NCI-H2171 (cell line): ENCODE measurements at places on chromosomes 6 and 20.

DNA sequence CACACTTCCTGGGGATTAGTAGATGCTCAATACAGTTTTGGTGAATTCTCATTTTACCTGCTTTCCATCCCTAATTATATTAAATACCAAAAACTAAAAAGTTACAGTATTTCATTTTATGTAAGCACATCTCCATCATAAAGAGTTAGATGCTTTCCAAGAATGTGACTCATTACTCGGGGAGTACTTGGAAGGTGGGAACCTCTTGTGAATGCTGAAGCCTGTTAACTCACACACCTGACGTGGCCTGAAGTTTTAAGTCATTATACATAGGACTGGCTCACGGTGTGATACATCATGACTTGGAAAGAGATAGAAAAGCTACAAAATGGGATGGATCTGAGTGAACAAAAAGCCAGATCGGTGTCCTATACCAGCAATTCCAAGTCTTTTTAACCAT is 2.2 kb upstream of the OSER1 start:
- no peak for DNase-seq

DNA sequence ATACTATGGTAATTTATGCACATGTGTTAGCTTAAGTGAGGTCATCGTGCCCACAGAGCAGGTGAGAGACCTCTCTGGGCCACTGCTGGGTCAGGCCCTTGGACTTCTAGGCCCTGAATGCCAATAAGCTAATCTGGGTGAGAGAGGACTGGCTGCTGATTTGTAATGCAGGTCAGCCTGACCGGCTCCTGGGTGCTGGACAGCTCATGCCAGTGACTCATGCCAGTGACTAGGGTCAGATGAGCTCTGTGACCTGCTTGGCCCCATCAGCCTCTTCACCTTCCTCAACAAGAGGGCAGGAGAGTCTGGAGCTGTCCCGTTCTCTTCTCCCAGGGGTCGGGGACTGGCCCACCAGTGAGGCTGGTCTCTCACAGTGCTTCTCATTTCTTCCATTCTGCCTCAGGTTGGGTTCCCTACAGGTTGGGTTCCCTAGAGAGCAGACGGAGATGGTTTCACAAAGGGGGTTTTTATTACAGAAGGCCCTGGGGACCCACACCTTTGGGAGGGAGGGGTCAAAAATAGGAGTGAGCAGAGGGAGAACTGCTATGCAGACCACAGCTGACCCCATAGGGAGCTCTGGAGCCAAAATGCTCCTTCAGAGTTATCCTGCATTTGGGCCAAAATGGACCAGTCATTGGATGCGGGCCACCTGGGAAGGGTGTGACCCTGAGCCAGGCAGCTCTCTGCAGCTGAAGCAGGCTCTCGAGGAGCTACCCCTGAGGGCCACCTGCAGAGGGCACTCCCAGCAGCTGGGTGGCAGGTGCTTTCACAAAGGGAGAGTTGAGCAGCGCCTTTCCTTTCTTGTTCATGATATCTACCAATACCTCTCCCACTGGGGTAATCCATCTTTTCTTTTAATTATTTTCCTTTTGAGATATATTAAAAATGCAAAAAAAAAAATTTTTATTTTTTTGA is 2.2 kb upstream of the OXT start:
- DNase-seq = no peak

DNA sequence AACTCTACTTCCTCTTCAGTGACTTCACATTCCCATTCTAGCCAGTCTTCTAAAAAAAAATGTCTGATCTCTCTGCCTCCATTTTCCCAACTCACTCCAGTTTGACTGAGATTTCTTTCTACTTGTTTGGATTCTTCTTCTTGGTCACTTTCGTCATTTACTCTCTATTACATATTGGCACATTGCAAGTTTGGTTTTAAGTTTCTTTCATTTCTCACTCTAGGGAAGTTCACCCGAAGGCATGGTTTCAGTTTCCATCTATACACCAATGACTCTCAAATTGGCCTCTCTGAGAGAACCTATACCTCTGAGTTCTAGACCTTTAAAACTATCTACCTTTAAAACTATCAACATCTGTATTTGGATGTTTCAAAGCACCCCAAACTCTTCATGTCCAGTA is 51.3 kb downstream of the CD109 start:
- DNase-seq = no peak

- DNase-seq = peak; percentile 62
These were observed 159.3 kb upstream of the TNFAIP3 start for GRCh38 chr6:137707590-137708360.

- DNase-seq = no peak
These were observed 78.1 kb upstream of the CD93 start for GRCh38 chr20:23164176-23164601.

DNA sequence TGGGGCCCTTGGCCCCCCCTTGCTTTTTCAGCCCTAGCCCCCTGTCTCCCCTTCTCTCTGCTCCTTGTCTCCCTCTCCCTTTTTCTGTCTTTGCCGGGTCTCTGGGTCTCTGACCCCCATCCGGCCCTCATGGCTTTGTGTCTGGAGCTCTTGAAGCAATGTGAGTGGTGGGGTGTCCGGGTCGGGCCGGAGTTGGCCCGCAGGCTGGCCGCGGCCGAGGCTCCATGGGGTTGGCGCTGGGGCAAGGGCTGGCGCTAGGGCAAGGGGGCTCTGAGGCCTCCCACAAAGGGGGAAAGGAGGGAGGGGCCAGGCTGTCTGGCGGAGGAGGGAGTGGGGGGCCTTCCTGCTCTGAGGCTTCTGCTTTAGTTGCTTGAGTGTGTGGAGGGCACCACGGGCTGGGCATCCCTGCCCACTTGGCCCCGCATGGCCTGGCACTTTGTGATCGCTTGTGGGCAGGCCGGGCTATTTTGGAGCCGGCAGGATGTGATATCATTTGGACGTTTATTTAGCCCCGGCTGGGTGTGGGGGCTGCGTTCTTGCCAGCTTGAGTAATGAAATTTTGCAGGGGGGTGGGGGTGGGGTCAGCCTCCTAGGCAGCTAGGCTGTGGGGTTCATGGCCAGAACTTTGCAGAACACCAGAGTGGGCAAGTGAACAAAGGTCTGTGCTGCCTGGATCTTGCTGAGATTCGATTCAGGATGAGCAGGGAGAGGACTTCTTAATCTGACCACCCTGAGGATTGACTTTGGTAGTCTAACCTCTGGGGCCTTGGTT is 78.7 kb upstream of the MYL9 start:
- no peak for DNase-seq

- no peak for DNase-seq
These were observed 5.6 kb downstream of the FOXC1 start for GRCh38 chr6:1615151-1615852.

GRCh38 chr6:79455446-79455845 is 81.8 kb downstream of the LCA5 start:
- DNase-seq = no peak

DNA sequence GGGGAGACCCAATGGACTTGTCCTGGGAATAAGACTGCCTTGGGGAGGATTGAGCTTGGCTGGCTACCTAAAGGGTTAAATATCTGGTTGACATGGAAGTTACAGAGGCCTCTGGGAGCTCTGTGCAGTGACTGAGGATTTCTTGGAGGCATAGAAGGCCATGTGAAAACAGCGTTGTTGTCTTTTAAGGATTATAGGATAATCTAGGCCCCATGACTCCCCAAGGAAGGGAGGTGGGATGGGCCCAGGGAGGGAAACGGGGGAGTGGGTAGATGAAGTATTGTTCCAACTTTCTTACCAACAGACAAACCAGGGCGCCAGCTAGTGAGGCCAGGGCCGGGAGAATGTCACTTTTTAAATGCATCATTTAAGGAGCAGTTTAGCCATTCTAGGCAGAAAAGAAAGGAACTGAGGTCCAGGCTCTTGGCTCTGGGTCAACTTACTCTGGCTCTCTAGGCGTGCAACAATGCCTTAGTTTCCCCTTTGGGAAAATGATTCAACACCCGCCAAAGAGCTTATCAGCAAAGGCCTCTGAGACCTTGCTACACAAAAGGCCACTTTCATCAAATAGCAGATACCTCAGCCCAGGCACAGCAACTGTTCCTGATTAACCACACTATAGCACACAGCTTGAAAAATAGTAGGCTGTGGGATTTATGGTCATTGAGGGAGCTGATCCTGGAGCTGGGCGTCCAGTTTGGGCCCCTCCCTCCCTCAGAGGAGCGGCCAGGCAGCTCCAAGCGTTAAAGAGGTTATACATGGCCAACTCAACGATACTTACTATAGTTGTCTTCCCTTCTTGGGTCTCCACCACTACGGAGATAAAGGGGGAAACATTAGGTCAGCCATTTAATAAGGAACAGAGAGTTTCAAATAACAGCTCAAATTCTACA is 7.0 kb downstream of the MRPS18A start:
- no peak for DNase-seq

DNA sequence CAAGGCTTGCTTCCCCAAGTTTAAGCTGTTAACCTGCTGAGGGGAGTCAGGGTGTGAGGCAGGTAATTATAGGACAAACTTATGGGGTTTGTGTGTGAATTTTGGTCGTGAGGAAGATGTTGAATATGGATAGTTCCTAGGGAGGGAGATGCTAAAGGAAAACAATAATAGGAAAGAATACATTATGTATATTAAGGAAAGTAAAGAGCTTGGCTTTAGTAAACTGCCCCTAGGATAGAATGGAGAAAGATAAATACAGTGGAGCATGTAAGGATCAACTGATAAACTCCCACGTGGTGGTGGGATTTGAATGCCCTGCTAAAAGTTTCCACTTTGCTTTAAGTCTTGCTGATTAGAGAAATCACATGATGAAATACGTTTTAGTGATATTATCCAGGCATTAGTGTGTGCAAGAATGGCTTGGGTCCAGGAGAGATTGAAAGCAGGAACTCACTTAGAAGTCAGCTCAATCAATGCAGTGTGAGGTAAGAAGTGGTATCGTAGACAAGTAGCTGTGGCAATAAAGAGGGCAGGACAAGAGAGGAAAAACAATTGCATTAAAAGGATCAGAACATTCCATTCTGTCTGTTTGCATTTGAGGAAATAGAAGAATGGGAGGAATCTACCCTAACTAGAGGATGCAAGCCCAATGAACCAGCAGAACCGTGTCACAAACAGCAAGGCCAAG is 52.5 kb downstream of the RPS12 start:
- no peak for DNase-seq

DNA sequence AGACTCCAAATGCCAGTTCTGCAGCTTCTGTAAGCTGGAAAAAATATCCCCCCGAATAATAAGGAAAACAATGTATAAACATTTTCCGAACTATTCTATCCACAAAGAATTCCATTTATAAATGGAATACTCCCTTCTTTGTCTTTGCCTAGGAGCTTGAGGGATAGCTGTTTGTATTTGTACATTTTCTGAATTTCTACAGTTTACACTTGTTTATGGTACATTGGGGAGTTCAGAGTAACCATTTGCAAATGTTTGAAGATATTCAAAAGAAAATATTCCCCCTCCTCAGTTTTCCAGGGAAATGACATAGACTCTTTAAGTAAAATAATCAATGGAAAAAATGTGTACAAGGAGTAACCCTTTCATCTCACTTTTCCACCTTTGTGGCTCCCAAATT is 149.6 kb downstream of the SOBP start:
- DNase-seq = no peak

DNA sequence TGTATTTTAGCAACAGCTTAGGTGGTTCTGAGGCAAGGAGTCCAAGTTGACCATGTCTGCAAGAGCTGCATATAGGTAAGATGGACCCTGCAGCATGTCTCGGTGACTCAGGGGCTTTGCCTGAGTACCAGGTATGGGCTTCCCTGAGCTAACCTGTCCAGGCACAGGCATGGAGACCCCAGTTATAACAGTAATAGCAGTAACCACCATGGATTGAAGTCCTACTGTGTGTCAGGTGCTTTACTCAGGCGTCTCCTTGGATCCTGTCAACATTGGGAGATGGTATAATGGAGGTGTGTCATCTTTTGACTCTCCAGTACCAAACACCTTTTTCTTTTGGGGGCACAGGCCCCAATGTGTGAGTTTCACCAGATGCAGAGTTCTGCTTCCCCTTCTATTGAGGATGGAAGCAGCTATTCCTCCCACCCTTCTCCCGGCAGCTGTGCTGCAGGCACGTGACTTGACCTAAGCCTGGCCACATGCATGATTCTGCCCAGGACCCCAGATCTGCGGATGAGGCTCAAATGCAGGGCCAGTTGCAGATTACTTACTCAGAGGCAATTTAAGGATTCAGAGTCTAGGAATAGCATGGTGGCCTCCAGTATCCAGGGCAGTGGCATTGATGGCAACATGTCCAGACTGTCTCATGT is 13.8 kb downstream of the TREM1 start:
- no peak for DNase-seq

DNA sequence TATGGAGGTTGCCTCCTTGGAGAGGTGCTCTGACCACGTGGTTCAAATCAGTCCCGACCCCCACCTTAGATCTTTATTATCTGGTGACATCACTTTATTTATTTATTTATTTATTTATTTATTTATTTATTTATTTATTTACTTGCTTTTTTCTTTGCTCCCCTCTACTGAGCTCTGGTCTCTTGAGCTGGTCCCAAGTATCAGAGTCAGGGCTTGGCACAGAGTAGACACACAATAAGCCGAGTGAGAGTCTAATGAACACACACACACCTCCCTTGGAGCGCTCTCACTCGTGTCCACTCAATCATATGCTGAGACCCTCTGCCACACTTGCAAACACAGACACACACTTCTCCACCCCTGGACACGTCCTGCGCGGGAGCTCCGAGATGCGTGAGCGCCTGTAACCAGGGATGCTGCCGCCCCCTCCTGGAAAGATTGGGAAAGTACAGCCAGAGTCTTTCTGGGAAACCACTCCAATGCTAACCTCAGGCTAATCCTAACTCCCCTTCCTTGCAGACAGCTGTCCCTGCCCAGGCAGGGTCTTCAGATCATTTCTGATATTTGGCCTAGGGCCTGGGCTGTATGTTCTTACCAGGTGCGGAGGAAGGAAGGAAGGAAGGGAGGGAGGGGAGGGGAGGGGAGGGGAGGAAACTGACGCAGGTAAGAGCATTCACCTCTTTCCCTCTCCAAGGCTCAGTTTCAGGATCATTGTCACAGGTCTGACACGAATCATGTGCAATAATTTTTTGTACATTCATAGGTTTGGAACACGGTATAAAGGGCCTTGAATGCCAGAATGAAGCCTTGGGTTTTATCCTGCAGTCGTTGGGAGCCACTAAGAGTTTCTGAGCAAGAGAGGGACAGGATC is 70.9 kb downstream of the STK35 start:
- peak; percentile 51 for DNase-seq

GRCh38 chr20:44583157-44583556 is 778 bp downstream of the PKIG start:
- DNase-seq = no peak

- peak; percentile 52 for DNase-seq
These were observed 205.9 kb downstream of the ZMYND8 start for GRCh38 chr20:47150403-47151152.
